ENCODE measurements at places on chromosomes 5 and 9.

DNA sequence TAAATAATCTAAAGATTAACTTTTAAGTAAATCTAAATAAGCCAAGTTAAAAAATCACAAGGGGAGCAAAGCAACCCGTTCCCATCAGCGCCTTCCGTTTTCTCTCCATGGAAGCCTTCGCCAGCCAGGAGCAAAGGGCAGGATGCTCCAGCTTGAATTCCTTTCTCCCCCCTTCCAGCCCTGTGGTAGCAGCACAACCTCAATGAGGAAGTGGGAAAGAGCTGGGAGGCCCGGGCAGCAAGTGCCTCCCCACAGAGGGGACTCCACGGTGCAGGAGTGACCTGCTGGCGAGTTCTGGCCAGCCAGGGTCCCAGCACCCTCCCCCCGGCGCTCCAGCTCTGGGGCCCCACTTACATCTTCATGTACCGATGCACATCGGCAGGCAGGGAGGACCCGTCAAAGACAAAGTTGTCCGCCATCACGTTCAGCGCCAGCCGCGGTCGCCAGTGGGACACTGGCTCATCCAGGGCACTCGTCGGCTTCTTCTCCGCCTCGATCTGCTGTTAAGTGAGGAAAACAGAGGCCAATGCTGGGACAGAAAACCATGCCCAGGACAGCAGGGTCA lies 6.3 kb downstream of the CLPTM1L start:
- DNase-seq: no peak

DNA sequence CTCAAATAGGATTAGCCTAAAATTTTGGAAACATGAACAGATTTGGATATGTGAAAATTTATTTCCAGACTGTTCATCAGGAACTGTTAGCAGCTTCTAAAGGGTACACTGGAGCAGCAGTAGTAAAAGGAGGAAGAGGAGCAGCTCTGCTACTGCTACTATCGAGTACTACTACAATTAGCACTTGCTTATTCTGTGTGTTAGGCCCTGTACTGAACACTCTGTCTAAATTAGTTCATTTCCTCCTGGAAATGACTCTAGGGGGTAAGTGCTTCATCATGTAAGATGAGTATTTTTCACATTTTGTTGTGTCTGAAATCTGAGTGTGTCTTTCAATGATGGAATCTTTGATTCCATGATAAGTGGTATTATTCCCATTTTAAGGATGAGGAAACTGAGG lies 9.8 kb downstream of the CD274 start:
- DNase-seq: no peak

DNA sequence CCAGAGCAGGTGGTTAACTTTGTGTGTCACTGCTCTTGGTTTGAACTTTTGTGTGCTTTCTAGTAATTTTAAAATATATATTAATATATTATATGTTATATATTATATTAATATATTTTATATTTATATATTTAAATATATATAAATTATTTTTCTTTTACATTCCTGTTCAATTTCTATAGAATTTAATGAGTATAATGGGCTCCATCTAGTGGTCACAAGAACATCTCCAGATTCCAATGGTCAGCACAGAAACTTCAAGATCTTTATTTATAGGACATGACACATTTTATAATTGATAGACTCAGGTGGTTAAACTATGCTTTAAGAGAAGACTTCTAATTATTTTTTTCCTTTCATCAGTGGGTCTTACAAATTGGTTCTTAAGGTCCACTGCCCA lies 39.1 kb downstream of the COL23A1 start:
- peak; percentile 47 for DNase-seq

DNA sequence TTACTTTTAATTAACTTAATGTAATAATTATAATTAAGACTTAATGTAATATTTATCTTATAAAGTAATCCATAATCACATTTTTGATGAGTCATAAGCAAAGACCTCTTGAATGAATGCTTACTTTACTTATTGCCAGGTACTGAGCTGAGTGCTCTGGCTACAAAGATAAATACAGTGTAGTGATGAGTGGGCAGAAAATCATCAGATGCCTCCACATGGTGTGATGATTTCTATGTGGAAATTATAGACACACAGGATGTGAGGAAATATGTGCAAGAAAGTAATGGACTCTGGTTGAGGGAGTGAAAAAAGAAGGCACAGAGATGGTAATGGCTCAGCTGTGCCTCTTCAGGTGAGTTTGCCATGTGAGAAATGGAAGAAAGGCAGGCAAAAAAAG lies 422.6 kb upstream of the CD180 start:
- no peak for DNase-seq

- no peak for DNase-seq
Observed at GRCh38 chr5:35319333-35320002, 89.2 kb upstream of the PRLR start.

DNA sequence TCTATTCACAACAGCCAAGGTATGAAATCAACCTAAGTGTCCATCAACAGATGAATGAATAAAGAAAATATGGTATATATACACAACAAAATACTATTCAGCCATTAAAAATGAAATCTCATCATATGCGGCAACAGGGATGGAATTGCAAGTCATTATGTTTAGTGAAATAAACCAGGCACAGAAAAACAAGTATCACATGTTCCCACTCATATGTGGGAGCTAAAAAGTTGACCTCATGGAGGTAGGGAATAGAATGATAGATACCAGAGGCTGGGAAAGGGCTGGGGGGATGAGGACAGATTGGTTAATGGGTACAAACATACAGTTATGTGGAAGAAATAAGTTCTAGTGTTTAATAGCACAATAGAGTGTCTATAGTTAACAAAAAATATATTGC lies 149.7 kb downstream of the DEPDC1B start:
- no peak for DNase-seq

- peak; percentile 71 for DNase-seq
Observed at GRCh38 chr5:73201547-73202513, 28.8 kb downstream of the TMEM174 start.

- DNase-seq: no peak
Observed at GRCh38 chr5:10849278-10849677, 88.2 kb upstream of the DAP start.

DNA sequence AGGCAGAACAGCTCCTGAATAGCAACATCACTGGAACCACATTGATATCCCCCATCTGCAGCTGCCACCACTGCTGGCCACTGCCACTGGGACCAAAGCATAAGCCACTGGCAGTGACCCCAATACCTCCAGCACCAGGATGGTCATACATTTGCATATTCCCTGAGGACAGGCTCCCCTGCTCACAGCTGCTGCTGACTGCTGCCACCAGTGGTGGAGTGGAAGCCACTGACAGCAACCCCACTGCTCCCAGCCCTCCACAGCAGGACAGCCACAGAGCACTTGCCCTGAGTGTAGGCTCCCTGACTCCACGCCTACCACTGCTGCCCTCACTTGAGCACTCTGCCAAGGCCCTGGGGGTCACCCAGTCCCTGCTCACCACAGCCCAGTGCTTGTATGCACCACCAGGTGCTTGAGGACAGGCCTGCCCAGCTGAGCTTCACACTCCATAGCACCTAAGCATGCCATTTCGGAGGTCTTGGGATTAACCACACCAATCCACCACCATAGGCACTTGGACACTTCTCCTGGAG lies 327.4 kb upstream of the RPS23 start:
- DNase-seq: no peak
